ENCODE measurements at places on chromosomes 7 and 10. TPM values are rescaled to one million over a fixed set of nuclear protein-coding genes. Genes with fewer than 3 reads are reported as not detected.
A peak's percentile ranks its signal among the peaks of the same experiment; 100 is the strongest.

Gene IFIT1B
- total RNA-seq: not detected

Gene SFTPD
- total RNA-seq: 0.33 TPM

DNA sequence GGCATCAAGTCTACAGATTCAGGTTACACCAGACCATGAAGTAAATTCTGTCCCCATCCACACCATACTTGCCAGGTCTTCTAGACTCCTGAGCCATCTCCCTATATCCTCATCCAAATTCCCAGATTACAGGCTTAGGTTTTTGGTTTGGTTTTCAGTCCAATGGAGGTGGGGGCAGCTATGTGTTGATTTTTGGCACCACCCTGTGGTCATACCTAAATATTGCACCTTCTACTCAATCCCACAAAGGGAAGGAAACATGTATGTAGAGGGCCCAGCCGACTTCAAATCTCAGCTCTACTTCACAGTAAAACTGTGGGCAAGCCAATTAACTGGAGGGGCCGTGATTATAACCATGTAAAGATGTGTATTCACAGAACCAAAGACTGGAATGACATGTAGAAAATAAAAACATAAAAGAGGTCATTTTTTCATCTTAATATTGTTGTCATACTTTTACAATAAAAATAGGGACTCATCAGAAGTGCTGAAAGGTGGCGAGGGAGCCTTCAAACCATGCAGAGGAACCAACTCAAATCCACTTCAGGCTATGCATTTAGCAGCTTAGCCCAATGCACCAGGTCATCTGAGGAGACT is 19.8 kb downstream of the ERCC6 start:
- DNase-seq: peak; percentile 21

GRCh38 chr10:1240341-1240775 is 184.2 kb downstream of the WDR37 start:
- peak; percentile 58 for DNase-seq
